Osteocyte (in vitro differentiated cells): ENCODE measurements at places on chromosomes 12 and 14. TPM values are rescaled to one million over a fixed set of nuclear protein-coding genes. Genes with fewer than 3 reads are reported as not detected.

DNA sequence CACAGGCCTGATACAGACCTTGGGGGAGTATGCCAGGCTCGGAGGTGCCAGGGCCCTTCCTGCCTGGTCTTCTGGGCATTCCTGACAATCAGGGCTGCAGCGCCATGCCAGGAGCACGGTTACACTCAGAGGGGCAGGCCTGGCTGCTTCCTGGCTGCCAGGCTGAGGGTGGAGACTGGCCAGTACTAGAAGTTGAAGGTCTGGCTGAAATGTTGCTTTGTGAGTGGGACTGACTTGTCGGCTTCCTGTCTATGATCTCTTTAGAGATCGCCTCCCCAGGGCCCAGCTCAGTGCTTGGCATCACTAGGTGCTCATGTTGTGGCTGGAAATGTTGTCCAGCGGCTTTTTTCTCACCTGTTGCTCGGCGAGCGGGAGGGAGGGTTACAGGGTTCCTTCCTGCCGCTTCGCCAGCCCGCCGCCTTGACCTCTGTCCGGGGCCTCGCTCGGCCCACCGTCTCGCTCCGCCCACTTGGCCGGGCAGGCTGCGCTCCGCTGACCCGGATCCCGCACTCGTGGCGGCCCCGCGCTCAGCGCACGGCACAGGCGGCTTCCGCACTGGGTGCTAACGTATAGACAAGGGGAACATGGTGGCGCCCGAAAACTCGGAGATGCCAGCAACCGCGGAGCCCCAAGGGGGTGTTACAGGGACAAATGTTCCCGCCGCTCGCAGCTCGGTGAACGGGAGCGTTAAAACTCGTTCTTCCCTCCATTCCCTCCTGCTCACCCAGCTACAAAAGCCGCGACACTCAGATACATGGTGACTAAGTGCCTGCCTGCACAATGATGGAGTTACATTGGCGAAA is 32.6 kb downstream of the PAPLN start:
- H3K27me3 ChIP-seq: no peaks in the 10 kb centered on the region
- DNase-seq: no peak
- no peak overlapping the region for H3K27ac ChIP-seq
- H3K4me1 ChIP-seq: peaks cover 8% of the 10 kb centered on the region

DNA sequence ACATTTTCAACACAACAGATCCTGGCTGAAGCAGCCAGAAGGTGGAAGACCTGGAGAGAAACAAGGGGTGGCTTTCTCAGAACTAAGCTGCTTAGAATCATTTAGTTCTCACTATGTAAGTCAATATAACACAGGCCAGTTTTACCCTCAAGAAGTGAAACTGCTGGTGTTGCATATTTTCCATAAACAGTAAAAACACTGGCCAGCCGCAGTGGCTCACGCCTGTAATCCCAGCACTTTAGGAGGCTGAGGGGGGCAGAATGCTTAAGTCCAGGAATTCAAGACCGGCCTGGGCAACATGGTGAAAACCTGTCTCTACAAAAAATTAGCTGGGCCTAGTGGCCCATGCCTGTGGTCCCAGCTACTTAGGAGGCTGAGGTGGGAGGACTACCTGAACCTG is 11.6 kb downstream of the STX2 start:
- H3K27me3 ChIP-seq: no peaks in the 10 kb centered on the region
- H3K4me1 ChIP-seq: peaks cover 50% of the 10 kb centered on the region
- H3K27ac ChIP-seq: peak overlapping the region; percentile 85
- H3K4me3 ChIP-seq: peak overlapping the region; percentile 34

GRCh38 chr14:58646479-58646878 is 8.7 kb downstream of the DACT1 start:
- no peak overlapping the region for H3K27ac ChIP-seq
- H3K4me3 ChIP-seq: no peak overlapping the region
- H3K4me1 ChIP-seq: peaks cover 3% of the 10 kb centered on the region
- H3K27me3 ChIP-seq: no peaks in the 10 kb centered on the region
- H3K36me3 ChIP-seq: peaks cover 45% of the 10 kb centered on the region

DNA sequence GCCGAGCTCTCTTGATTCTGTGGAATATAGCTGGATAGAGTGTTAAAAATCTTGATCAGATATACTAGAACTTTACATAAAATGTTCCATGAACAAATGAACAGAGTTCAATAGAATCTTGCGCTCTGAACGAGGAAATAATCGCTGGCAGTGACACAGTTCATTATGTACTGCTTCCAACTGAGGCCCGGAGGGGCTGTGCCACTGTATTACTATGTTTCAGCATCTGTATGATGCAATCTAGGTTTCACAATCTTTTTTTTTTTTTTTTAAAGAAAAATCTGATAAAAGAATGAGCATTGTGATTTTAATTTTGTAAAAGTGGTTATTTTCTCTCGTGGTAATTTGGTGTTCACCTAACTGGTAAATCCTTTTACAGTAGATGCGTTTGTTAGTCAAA is 77.2 kb downstream of the FERMT2 start:
- H3K27ac ChIP-seq: peak overlapping the region; percentile 89
- H3K27me3 ChIP-seq: no peaks in the 10 kb centered on the region
- DNase-seq: no peak
- H3K36me3 ChIP-seq: peaks cover 53% of the 10 kb centered on the region
- H3K4me3 ChIP-seq: no peak overlapping the region

DNA sequence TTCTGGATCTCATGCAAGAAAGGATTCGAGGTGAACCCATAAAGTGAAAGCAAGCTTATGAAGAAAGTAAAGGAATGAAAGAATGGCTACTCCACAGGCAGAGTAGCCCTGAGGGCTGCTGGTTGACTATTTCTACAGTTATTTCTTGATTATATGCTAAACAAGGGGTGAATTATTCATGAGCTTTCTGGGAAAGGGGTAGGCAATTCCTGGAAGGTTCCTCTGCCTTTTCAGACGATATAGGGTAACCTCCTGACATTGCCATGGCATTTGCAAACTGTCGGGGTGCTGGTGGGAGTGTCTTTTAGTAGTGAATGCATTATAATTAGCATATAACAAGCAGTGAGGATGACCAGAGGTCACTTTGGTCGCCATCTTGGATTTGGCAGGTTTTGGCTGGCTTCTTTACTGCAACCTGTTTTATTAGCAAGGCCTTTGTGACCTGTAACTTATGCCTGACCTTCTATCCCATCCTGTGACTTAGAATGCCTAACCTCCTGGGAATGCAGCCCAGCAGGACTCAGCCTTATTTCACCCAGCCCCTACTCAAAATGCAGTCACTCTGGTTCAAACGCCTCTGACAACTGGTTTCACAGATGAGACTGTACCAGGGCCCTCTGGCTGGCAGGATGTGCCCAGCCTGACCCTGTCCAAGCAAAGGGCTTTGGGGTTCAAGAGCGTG is 157.7 kb upstream of the SFSWAP start:
- no peaks in the 10 kb centered on the region for H3K27me3 ChIP-seq
- H3K36me3 ChIP-seq: no peaks in the 10 kb centered on the region
- H3K4me3 ChIP-seq: no peak overlapping the region
- DNase-seq: no peak

DNA sequence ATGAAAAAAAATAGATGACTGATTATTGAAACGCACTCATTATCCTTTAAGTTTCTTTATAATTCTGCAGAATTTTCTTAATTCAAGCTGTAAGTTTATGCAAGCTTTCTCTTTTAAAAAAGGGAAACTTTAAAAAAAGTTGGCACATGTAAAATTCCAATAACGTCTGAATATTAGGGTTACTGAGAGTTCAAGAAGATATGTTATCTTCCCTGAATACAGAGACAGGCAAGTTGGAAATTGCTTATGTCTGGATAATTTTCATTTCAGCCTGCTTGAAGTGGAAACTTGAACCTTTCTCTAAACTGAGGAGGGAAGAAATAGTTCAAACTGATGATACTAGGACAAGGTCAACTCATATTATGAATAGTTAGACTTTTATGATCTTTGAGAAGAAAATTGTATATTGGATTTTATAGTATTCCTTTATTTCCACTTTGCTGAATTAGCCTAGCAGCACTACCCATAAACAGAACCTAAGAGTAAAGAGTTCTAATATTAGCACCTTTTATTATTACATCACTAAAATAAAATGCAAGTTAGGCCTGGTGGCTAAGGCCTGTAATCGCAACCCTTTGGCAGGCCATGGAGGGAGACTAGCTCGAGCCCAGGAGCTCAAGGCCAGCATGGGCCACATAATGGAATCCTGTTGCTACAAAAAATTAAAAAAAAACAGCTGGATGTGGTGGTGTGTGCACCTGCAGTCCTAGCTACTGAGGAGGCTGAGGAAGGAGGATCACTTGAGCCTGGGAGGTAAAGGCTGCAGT is 288.0 kb downstream of the TRHDE start:
- H3K4me1 ChIP-seq: peaks cover 10% of the 10 kb centered on the region
- H3K27me3 ChIP-seq: peaks cover 6% of the 10 kb centered on the region
- no peak for DNase-seq
- H3K27ac ChIP-seq: no peak overlapping the region

DNA sequence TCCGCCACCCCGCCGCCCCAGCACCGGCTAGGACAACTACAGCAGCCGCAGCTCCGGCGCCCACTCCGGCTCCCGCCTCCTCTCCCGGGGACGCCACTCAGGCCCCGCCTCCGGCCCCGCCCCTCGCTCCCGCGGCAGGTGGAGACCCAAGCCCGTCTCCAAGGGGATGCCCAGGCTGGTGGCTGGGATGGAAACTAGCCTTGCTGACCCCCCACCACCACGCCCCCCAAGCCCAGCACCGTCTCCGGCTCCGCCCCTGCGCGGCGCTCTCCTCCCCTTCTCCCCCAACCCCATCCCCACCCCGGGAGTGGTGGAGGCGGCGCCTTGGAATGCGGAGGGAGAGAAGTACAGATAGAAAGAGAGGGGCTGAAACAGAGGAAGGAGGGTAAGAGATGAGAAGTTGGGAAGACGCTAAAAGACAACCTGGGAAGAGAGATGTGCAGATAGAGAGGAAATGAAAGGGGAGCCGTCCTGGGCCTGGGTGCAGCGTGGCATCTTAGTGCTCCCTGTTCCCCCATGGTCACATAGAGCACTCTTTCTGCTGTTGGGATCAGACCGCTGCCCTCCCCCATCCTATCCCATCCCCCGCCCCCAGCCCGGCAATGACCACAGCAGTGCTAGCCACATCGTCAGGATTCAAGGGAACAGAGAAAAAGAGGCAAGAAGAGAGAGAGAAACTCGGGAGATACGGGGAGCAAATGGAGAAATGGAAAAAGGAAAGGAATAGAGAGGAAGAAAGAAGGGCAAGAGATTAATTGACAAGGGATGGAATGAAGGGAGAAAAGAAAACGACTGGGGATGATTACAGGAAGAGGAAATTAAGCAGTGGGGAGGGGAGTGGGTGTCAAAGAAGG is at the start of gene ITGA7:
TSS of gene ITGA7 (minus strand) at position 64 of the 854 bp plus-strand sequence. CDS start 222 bp downstream, outside the sequence.
- H3K4me3 ChIP-seq: peak within 1 kb of the TSS; percentile 76
- H3K27ac ChIP-seq: no peak within 1 kb of the TSS
- H3K4me1 ChIP-seq: peaks cover 16% of the 10 kb centered on the region
- DNase-seq: no peak

DNA sequence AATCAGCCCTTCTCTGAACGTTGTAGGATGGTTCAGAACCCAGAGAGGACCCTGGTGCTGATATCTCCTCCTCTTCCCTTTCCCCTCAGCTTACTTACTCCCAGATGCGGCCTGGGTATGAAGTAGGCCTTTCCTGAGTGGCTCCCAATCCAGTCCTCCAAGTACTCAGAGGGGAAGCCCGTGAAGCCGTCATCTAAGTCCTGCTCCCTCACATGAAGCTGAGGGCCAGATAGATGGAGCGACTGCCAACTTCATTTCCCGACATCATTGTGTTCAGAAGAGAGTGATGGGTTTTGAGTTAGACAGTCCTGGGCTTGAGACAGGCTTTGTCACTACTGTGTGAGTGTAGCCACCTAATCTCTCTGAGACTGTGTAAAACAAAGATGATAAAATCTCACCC is 2.7 kb downstream of the APOLD1 start:
- no peaks in the 10 kb centered on the region for H3K27me3 ChIP-seq
- no peak for DNase-seq
- H3K4me1 ChIP-seq: peaks cover 57% of the 10 kb centered on the region
- H3K36me3 ChIP-seq: no peaks in the 10 kb centered on the region
- H3K27ac ChIP-seq: peak overlapping the region; percentile 89
- H3K4me3 ChIP-seq: peak overlapping the region; percentile 18

- no peaks in the 10 kb centered on the region for H3K36me3 ChIP-seq
- no peak overlapping the region for H3K27ac ChIP-seq
- no peak for DNase-seq
- H3K4me3 ChIP-seq: no peak overlapping the region
- H3K4me1 ChIP-seq: no peaks in the 10 kb centered on the region
Measured at GRCh38 chr14:65948302-65948701, 535.8 kb downstream of the FUT8 start.

DNA sequence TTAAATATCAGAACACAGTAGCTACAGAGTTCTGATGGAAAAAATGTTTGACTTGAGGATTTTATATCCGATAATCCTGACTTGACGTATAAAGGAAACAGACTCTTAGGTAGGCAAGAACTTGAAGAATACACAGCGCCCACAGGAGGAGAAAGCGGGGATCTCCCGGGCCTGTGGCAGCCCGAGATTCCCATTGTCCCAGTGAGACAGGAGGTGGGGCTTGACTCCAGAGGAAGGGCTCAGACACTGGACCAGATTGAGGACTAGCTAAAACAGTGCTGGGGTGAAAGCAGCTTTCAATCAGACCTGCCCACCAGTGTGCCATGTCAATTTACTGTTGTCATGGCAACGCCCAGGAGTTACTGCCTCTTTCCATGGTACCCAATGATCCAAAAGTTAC is 51.1 kb upstream of the C14orf180 start:
- H3K36me3 ChIP-seq: no peaks in the 10 kb centered on the region
- peak; percentile 69 for DNase-seq
- H3K27me3 ChIP-seq: no peaks in the 10 kb centered on the region
- H3K4me3 ChIP-seq: no peak overlapping the region

DNA sequence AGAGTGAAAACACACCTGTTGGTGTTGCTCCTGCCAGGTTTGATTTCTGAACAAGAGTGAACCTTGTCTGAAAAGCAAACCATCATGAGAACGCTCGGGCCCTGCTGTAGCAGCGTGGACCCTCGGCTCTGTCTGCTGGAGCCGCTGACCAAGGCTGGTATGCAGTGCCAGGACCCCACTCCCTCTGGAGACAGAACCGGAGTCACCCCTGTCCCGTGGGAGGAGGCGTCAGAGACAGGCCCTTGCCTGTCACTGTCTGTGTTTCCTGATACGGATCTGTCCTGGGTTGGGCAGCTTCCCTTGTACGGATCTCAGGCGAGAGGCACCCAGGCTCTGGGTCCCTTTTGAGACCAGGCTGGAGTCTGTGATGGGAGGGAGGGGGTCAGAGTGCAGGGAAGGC is 111.6 kb downstream of the ADGRD1 start:
- H3K36me3 ChIP-seq: no peaks in the 10 kb centered on the region
- peaks cover 12% of the 10 kb centered on the region for H3K27me3 ChIP-seq
- H3K4me3 ChIP-seq: no peak overlapping the region
- peak; percentile 70 for DNase-seq

DNA sequence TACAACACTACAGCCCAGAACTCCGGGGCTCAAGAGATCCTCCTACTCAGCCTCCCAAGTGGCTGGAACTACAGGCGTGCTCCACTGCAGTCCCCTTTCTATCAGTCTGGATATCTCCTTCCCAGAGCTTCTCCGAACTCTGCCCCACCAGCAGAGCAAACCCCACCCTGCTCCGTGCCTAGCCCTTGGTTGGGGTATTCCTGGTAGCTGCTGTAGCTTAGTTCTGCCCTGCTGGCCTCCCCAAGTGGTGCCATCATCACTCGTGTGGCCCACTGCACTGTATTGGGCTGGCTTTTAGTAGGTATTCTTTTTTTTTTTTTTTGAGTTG is 9.5 kb downstream of the HSP90AA1 start:
- no peak overlapping the region for H3K4me3 ChIP-seq
- peaks cover 36% of the 10 kb centered on the region for H3K36me3 ChIP-seq
- peaks cover 4% of the 10 kb centered on the region for H3K4me1 ChIP-seq
- H3K27ac ChIP-seq: peak overlapping the region; percentile 27
- no peaks in the 10 kb centered on the region for H3K27me3 ChIP-seq

Gene FLVCR2
- total RNA-seq: 0.94 and 1.2 TPM in 2 replicates

Gene PTPRR
- 0.21 TPM in 1 of 2 replicates, not detected in the other for total RNA-seq

Gene ABCC9
- 0.46 and 0.89 TPM in 2 replicates for total RNA-seq

Gene TAOK3
- 26.6 and 28.6 TPM in 2 replicates for total RNA-seq

Gene RNASE3
- not detected in 2 replicates for total RNA-seq

Gene SERPINA3
- total RNA-seq: 1.2 and 1.6 TPM in 2 replicates

Gene NTF3
- total RNA-seq: 1.1 and 1.2 TPM in 2 replicates
